HL-60 (cell line): ENCODE measurements at places on chromosomes 3 and 15.
A peak's percentile ranks its signal among the peaks of the same experiment; 100 is the strongest.

DNA sequence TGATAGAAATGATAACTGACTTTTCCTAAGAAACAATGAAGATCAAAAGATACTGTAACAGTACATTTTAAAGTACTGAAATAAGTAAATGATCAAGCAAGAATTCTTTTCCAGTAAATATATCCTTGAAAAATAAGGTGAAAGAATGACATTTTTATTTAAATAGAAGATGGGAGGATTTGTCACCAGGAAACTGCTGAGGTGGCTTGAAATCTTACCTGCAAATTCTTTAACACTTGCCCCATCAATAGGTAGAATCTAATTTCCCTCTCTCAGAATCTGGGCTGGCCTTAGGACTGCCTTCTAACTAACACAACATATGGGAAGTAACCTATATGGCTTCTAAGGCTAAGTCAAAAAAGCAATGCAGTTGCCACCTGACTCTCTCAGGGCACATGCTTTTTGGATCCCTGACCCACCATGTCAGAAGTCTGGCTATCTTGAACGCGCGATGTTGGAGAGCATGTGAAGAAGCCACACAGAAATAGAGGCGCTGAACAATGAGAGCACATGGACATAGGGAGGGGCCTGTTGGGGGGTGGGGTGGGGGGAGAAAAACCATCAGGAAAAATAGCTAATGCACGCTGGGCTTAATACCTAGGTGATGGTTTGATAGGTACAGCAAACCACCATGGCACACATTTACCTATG is 11.5 kb downstream of the ACSBG1 start:
- no peak for DNase-seq

DNA sequence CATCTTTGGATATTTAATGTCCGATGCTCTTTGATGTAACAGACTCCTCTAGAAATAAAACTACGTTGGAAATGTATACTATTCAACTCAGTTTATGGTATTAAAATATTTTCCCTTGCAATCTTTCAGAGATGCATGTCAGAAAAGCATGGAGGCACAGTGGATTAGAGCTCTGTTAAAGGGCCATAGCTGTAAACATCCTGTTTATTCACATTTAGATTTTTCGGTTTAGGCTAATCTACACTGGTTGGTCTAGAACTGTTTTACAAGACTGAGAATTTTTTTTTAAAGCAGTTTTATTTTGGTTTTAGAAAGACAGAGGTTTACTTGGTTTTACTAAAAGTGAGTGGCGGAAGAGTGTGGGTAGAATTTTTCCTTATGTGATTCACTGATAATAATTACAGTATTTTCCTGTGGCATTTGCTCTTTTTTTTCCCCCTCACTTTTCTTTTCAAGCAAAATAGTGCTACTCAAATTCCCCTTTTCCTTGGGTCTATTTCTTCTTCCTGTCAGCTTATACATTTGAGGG is 132.1 kb downstream of the IL1RAP start:
- no peak for DNase-seq

- no peak for DNase-seq
These were observed 21.3 kb downstream of the MME start for GRCh38 chr3:155101398-155101797.

DNA sequence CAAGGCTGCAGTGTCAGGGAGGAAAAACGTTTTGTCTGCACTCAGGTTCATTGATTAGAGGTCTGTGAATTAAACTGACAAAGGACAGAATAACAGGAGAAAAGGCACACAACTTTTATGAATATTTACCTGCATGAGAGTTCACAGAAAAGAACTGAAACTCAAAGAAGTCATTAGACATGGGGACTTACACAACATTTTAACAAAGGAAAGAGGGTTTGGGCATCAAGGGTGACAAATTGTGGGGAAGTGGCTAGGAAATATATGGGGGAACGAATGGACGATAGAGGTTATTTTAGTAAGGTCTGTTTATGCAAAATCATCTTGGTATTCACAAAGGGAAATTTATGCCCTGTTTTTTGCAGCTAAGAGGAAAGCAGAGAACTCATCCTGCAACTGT is 65.6 kb upstream of the C15orf39 start:
- DNase-seq, result no peak

- no peak for DNase-seq
These were observed 2.6 kb upstream of the NGLY1 start for GRCh38 chr3:25785826-25786225.

DNA sequence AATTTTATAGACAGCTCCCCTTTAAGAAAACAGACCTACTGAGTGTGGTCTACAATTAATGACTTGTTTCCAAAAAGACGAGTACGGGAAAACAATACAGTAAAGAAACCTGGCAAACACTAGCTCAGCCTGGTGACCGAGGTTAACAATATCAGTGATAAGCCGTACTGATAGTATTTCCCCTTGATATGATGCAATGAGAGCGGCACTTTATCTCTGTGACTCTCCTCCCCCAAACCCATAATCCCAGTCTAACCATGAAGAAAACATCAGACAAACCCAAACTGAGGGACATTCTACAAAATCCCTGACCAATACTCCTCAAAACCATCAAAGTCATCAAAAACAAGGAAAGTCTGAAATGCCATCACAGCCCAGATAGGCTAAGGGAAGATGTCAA is 8.2 kb downstream of the DENND4A start:
- no peak for DNase-seq

- DNase-seq, result no peak
These were observed 86.0 kb upstream of the NDN start for GRCh38 chr15:23773093-23773492.

- DNase-seq, result peak; percentile 75
These were observed 245.3 kb downstream of the BBX start for GRCh38 chr3:107767897-107768605.

DNA sequence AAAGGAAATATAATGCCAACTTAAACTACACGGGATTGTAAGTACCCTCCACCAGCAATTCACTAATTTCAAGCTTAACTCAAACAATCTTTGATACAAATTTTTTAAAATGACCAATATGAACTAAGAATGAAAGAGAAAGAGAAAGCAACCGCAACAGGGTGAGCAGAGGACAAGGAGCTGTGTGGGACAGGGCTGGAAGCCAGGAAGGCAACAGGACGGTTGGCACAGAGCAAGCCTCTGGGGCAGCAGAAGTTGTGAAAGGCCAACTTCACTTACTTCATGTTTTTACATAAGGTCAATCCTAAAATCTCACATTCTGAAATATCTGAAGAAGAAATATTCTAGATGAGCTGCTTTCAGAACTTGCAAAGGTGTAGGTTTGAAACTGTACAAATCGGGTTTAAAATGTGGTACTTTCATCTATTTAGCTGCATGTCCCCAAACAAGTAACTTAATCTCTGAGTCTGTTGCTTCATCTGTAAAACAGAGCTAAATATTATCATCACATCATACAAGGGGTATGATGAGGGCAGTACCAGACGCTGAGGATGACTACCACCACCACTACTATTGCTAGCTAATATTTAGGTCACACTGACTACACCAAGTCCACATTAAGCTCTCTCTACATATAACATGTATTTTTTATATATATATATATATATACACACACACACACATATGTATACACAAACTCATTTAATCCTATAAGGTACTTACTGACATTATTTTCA is 101.7 kb downstream of the IGSF11 start:
- no peak for DNase-seq

GRCh38 chr3:58979840-58980239 is 70.0 kb downstream of the CFAP20DC start:
- no peak for DNase-seq

GRCh38 chr15:66721020-66721419 is 19.0 kb downstream of the SMAD6 start:
- DNase-seq, result no peak

GRCh38 chr3:184016811-184017671 is 643 bp downstream of the ABCC5 start:
- peak; percentile 32 for DNase-seq

GRCh38 chr15:53681056-53681455 is 78.4 kb downstream of the WDR72 start:
- no peak for DNase-seq
